ENCODE measurements at places on chromosomes 16 and 17. TPM values are rescaled to one million over a fixed set of nuclear protein-coding genes. Genes with fewer than 3 reads are reported as not detected.

DOC2B gene
- 200 TPM for total RNA-seq

STH gene
- not detected for total RNA-seq

STXBP4 gene
- 4.9 TPM for total RNA-seq

CLEC10A gene
- 29.8 TPM for total RNA-seq

PIPOX gene
- total RNA-seq = not detected

TAOK2 gene
- total RNA-seq = 101 TPM

MYL11 gene
- total RNA-seq = not detected

PRKCA gene
- total RNA-seq = 3.2 TPM

Data from ascending aorta (tissue), 2 donors.